ENCODE measurements at places on chromosomes 2 and 18.

DNA sequence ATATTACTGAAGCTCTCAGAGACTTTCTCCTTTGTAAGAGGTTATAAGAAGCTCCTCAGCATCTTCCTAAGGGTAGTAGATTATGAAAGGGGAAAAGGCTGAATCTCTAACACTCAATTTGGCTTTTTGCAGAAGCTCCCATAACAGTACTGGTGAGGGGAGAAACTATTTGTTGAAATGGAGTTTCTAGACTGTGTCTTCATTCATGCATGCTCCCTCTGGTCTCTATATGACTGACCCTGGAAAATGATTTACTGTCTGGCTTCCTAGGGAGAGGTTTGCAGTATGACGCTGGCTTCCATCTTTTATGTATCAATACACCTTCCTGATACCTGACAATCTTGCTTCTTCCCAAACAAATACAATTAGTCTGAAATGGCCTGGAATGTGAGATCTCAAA is 63.9 kb downstream of the LDAH start:
- DNase-seq: no peak

DNA sequence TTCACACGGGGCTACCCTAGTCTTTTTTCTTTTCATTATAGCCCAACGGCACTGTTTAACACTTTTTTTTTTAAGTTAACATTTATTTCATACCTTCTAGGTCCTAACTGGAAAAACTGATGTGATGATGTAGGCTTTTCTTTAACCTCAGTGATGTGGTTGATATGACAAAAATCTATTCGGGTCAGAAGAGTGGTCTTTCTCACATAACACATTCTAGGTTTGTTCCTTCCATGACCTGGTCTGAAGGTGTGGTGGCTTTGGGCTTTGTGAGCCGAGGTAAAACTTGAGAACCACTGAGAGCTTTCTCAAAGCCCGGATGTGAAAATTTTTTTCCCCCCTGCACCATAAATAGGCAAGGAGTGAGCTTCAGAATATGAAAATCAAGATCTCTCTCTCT is 44.2 kb downstream of the GPD2 start:
- no peak for DNase-seq

DNA sequence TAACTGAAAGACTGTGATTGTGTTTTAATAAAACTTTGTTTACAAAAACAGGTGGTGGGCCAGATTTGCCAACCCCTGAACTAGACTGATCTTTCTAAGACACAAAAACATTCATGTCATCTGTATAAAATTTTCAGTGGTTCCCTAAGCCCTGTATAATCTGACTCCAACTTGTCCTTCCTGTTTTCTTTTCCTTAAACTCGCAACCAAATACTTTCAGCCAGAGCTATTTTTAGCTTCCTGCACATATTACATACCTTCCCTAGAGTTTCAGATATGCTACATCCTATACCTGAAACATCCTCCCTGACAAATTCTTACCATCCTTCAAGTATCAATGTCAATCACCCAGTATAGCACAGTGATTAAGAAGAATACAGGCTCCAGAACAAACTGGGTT is 4.8 kb downstream of the GCFC2 start:
- no peak for DNase-seq

DNA sequence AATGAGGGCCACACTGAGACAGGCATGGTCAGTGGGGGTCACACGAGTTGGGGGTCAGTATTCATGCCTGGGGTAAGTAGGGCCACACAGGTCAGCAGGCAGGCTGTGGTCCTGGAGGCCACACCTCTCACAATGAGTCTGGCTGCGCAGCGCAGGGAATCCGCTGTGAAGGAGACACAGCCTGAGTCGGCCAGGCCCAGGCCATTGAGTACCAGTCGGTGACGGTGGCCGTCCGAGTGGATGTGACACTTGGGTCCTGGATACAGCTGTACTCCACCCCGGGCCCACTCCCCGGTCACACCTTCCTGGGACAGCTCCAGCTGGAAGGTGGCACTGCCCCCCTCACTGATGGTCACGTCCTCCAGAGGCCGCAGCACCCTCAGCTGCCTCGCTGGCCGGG is 10.5 kb downstream of the TMEM198 start:
- DNase-seq: no peak

DNA sequence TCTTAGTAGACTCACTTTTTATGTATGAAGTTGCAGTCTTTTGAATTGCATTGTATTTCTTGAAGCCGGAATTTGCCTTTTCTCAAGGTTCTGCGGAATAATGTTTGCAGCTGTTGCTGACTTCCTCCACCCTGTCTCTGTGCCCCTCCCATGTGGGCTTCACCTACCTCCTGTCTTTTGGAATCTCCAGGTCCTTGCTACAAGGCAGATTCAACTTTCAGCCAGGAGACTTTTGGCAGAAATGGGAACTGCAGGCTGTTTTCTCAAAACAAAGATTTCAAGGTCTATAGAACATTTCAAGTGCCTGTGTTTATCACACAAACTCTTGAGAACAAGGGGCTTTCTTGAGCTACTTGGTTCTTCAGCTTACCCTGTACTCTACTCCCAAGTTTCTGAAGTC is 25.6 kb downstream of the ZNF236 start:
- no peak for DNase-seq

Data from OCI-LY7 (cell line).